Hematopoietic multipotent progenitor cell (in vitro differentiated cells): ENCODE measurements at places on chromosomes 7 and 10. TPM values are rescaled to one million over a fixed set of nuclear protein-coding genes. Genes with fewer than 3 reads are reported as not detected.

PILRA gene
- total RNA-seq = 2.2 TPM

PLCE1 gene
- total RNA-seq = under 0.01 TPM

DNA sequence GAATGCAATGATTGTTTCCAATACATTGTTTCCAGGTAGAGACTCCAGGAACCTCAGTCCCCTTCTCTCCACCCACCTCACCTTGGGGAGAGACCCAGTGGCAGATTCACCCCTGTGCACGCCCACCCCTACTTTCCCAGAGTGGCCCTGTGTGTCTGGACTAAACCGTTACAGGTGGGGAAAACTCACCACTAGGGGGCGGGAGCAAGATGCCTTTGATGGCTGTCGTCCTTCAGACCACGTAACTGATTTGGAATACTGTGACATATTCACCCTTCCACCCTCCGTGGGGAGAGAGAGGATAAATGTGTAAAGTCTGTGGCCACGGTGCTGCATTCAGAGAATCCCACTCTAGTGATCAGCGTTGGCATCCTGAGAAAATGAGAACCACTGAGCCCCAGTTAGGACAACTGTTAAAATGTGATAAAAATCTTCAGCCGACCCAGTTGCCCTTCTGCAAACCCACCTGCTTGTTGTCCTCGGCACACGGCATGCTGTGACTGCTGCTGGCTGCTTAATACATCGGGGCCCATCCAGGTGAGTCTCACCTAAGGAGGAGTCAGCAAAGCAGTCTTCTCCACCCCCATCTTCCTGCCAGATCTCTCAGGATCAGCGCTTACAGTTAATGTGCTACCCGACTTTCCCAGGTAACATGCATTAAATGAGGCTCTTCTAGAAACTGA is 41.5 kb upstream of the NMT2 start:
- peak; percentile 68 for DNase-seq

- DNase-seq = no peak
These were observed 262.8 kb upstream of the GRB10 start for GRCh38 chr7:51045319-51046102.

DNA sequence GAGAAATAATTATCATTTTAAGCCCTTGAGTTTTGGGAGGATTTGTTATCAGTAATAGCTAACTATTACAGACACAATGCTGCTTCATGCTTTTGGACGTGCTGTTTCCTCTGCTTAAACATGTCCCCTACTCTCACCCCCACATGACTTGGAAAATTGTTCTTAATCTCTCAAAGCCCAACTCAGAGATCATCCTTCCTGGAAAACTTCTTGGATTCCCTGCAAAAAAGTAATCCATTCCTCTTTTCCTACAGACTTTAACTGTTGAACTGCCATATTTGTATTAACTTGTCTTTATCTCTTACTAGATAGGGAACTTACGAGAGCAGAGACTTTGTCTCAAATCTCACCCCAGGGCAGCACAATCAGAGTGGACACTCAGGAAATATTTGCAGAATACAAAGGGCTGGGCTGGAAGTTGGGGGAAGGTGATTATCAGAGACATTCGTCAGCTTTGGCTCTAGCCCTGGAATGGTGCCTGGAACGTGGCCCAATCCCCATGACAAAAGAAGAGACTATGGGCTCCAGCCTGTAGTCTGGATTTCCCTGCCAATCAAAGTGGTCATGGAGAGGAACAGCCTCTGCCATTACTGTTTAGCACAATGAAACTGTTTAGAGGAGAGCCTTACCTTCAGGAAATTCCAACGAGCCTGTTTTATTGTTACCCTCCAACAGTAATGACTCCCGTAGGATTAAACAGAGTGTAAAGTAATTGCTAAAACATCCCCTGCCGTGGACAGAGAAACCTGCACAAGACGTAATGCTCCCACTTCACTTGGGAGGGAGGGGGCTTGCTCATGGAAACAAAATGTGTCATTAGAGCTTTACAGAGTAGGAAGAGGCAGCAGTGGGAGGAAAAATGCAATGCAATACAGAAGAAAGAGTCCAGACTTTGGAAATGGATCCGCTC is 140.4 kb upstream of the AUTS2 start:
- DNase-seq = no peak
